Stimulated activated CD4-positive, alpha-beta T cell treated with anti-CD3 and anti-CD28 coated beads, Interleukin-12 subunit alpha, Interleukin-12 subunit beta, amount 100 ng/mL, for 48 hours (primary cell): ENCODE measurements at places on chromosomes 4 and X.

DNA sequence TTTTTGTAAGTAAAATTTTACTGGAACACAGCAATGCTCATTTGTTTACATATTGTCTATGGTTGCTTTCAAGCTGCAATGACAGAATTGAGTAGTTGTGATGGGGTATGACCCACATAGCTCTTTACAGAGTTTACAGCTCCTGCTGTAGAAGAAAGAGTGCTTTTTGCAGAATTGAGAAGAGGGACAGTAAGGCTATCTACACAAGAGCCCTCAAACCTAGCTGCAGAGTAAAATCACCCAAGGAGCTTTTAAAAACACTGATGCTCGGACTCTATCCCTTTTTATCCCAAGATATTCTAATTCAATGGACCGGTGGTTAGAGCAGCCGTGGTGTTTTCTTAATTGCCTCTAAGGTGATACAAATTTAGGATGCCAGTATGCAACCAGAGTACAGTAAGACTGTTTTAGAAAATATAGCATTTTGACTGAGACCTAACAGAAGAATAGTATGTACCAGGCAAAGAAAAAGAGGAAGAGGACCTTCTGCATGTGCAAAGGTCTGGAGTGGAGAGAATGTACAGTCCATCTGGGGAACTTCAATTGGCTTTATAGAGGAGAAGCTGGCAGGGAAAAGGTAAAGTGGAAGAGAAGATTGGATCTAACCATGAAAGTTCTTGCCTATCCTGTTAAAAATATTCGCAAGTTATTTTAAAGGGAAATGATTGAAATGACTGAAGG, 663.6 kb upstream of the CPEB2 start:
- DNase-seq: no peak

GRCh38 chr4:41991916-41992767, 1.8 kb downstream of the SLC30A9 start:
- no peak for DNase-seq

GRCh38 chrX:154457491-154458115, 478 bp upstream of the PLXNA3 start:
- DNase-seq: no peak

- DNase-seq: no peak
Observed at GRCh38 chrX:132750331-132751062, 207.9 kb downstream of the HS6ST2 start.

GRCh38 chr4:169189372-169189771, 81.4 kb downstream of the SH3RF1 start:
- no peak for DNase-seq

- no peak for DNase-seq
Observed at GRCh38 chr4:141347684-141348083, 127.0 kb downstream of the ZNF330 start.

- no peak for DNase-seq
Observed at GRCh38 chr4:122540838-122541237, 80.0 kb downstream of the IL21 start.

DNA sequence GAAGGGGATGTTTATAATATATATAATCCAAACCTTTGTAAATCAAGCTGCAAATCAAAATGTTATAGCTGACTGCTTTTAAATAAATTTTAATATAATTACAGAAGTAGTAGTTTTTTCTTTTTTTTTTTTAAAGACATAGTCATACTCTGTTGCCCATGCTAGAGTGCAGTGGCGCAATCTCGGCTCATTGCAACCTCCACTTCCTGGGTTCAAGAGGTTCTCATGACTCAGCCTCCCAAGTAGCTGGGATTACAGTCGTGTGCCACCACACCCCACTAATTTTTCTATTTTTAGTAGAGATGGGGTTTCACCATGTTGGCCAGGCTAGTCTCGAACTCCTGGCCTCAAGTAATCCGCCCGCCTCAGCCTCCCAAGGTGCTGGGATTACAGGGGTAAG, 178.7 kb downstream of the FBXW7 start:
- DNase-seq: no peak
